ENCODE measurements at places on chromosomes 13 and 19.
A peak's percentile ranks its signal among the peaks of the same experiment; 100 is the strongest.

DNA sequence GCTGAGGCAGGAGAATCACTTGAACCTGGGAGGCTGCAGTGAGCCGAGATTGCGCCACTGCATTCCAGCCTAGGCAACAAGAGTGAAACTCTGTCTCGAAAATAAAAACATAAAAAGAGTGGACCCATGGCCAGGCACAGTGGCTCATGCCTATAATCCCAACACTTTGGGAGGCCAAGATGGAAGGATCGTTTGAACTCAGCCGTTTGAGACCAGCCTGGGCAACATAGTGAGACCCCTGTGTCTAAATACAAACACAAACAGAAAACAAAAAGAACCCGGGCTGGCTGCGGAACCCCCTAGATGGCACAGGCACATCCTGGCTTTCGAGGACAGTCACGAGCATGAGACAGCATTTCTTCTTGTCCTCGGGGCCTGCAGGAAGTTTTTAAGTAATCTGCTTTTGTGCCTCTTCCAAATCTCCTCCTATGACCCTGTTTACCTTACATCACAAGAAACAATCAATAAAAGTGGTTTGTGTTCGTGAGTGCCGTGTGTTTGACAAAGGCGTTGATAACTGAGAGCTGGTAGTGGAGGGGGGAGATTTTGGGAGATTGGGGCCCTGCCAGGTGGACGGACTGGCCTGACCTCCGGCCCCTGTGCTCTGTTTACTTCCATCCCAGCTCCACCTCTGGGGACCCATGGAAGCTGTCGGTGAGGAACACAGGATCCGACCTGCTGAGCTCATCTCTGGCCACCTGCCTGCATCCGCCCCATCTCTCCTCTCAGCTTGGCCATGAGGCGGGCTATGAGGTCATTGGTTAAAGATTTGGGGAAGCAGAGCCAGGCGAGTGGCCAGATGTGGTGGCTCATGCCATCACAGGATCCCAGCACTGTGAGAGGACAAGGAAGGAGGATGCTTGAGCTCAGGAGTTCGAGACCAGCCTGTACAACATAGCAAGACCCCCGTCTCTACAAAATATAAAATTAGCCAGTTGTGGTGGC is 5.9 kb upstream of the GDF15 start:
- DNase-seq = no peak

DNA sequence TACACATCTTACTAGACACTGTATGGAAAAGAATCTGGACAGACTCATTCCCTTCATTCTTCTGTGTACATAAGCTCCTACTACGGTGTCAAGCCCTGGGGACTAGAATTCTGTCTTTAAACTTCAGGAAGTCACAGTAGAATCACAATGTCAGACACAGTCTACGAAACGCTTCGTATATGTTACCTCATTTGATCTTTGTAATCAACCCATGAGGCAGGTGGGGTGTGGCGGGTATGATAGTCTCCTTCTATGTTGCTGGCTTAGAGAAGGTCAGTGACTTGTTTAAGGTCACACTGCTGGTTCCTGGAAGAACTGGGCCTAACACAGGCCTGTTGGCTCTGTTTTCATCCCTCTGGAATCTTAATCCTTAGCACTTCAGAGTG is 32.2 kb upstream of the TPT1 start:
- DNase-seq = no peak

- DNase-seq = no peak
These were observed 97.8 kb downstream of the RNF17 start for GRCh38 chr13:24861617-24862362.

DNA sequence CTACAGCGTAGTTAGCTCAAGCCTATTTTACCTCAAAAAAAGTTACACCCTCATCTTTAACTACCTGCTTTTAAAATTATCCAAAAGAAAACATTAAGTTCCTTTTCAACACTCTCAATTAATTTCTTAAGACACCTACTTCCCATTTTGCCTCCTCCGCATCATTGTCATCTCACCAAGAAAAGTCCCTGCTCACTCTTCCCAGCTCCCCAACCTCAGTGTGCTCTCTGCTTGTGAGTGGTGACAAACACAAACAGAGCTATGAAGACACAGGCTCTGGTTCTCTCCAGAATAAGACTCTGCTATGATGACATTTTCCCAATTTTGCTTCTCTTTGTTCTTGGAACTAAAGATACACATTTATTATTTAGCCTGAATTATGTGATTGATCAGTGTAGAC is 385.1 kb upstream of the HTR2A start:
- DNase-seq = no peak

DNA sequence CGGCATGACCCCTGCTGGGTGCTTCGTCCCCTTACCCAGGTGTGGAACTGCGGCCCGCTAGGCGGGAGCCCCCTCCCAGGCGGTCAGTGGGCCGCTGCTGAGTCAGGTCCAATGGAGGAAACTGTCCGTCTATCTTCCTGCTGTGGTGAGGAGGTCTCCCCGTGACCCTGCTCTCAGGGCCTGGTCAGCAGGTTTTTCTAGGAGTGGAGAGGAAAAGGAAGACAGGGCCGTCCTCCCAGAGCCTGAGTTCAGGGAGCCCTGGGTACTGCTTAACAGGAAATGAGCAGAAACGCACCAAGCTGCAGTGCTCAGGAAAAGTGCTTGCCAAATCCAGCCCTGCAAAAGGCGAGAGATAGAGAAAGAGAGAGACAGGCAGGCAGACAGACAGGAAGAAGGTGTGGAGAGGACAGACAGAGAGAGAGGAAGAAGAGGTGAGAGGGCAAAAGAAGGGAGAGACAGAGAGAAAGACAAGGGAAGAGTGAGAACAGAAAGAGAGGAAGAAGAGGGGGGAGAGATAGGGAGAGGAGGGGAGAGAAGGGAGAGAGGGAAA is 10.3 kb downstream of the SH3GL1 start:
- no peak for DNase-seq

DNA sequence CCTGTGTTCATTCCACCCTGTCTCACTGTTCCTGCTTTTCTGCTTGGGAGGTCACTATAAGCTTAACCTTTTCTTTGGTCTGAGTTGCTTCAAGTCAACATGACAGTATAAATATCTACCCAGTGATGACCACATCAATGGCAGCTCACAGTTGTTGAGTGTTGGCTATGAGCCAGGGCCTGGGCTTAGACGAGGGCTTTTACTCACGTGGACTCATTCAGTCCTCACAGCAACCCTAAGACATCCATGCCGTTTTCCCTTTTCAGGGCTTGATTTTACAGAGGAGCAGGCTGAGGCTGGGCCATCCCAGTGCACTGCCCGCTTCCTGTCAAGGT is 10.2 kb upstream of the CCDC97 start:
- DNase-seq = no peak

- no peak for DNase-seq
These were observed 742 bp downstream of the NALCN start for GRCh38 chr13:101415358-101416174.

GRCh38 chr19:45768984-45769782 is at the start of gene SIX5:
Gene SIX5, minus strand, starts transcription at chr19:45769252. Its CDS starts 408 bp downstream, at chr19:45768844.
- DNase-seq = peak; percentile 99

DNA sequence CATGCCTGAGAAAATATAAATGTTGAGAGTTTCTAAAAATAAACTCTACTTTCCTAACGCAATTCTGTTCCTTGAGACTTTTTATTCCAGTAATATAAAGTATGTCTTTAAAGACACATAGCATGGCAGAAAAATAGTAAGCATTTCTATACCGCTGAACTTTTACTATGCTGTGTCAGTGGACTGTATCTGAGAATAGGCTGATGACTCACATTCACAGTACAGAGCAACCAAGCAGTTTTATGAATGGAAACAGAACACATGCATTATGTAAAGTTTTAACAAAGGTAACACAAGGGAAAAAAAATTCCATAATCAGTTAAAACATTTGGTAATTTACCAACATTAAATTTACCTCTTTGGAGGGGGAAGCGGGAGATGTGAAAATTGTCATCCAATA is 38.4 kb downstream of the ZDHHC20 start:
- DNase-seq = no peak
